Activated CD8-positive, alpha-beta memory T cell treated with anti-CD3 and anti-CD28 coated beads for 24 hours (primary cell): ENCODE measurements at places on chromosomes 12 and 14.

DNA sequence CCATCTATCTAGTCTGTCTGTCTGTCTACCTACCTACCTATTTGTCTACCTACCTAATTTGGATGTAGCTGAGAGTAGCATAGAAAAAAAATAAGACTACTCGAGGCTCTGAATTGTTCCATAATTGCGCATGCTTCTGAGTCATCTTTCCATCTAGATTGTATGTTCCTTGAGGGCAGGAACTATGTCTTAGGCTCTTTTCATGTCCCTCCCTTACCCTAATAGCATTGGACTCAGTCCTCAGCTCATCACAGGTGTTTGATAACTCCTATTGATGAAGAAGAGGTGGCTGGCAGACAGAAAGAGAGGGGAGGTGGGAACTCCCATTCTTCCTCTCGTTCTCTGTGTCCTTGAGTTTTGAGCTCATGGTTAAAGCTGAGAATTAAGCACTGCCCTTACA lies 263.7 kb downstream of the TTC6 start:
- DNase-seq = no peak

GRCh38 chr12:93886533-93887511 lies 209.6 kb downstream of the CRADD start:
- no peak for DNase-seq

GRCh38 chr12:120951-121350 lies 54.4 kb downstream of the IQSEC3 start:
- DNase-seq = no peak

DNA sequence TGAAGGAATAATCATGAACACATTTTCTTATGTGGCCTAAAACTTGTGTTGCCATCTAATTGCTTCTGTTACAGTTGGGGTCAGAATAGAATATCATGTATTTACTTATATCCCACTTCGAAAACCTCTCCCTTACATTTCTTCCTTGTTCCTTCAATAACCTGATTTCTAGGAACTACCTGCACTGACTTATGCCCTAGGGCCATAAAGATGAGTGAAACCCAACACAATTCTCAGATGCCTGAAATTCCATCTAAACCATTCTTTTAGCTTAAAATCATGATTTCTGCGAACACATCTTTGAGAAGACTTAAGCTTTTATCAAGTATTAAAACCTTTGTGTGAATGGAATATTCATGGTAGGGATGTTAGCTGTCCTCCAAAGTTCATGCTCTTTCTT lies 142.7 kb downstream of the SNAPC1 start:
- no peak for DNase-seq

GRCh38 chr12:65894624-65895390 lies 70.5 kb downstream of the HMGA2 start:
- no peak for DNase-seq

GRCh38 chr12:122356192-122356635 lies 66.3 kb downstream of the CLIP1 start:
- peak; percentile 69 for DNase-seq

GRCh38 chr14:52090936-52091335 lies 22.1 kb upstream of the NID2 start:
- DNase-seq = no peak

DNA sequence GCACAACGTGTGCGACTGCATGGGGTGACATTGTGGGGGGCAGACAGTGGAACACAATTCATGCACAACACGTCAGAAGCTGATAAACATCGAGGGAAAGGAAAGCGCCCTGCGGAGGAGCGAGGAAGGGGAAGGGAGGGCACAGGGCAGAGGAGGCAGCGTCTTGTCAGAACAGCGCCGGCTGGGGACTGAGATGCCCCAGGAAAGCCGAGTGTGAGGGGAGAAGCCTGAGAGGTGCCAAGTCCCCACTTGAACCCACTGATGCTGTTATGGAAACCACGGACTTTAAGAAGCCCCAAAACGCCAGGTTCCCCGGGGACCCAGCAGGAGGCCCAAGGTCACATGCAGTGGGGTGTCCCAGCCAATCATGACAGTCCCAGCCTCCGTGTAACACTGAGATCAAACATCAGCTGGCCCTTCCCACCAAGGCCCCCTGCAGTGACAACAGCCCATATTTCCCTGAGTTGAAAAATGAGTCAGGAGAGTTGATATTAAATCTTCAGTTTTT lies 70.0 kb downstream of the GALNT9 start:
- DNase-seq = no peak

DNA sequence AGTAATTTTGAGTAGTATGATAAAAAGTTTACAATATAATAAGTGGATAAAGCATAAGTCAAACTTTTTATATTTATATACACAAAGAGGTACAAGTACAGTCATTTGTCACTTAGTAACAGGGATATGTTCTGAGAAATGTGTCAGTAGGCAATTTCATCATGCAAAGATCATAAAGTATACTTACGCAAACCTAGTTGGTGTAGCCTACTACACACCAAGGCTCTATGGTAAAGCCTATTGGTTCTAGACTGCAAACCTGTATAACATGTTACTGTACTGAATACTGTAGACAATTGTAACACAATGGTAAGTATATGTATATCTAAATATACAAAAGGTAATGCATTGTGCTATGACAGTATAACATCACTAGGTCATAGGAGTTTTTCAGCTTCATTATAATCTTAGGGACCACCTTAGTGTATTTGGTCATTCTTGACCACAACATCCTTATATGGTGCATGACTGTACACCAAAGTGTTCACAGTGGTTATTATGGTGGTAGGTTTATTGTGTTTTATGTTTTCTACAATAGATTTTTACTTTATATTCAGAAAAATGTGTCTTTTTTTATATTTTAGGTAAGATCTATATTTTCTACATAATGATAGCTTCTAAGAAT lies 14.9 kb upstream of the SCFD1 start:
- no peak for DNase-seq

DNA sequence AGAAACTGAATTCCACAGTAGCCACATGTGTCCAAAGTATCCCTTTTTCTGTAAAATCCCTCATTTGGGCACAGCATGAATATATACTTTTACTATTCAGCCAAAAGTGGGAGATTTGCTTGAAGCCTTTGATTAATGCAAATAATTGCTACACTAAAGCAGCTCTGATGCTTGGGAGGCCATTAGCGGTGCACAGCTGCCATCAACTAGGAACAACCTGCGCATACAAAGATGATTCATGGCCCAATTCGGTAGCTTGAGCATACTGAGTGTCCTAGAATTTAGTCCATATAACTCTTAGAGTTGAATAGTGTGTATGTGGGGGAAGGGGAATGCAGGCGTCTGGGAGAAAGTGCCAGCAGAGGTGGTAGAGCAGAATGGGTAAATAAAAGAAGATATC lies 277.0 kb upstream of the RMST start:
- no peak for DNase-seq
